Vagina (tissue), 2 donors: ENCODE measurements at places on chromosomes 3 and 15. TPM values are rescaled to one million over a fixed set of nuclear protein-coding genes. Genes with fewer than 3 reads are reported as not detected.

- DNase-seq: no peak
These were observed 79.9 kb downstream of the UBP1 start for GRCh38 chr3:33360136-33360825.

- no peak for DNase-seq
These were observed 3.1 kb downstream of the ATP10A start for GRCh38 chr15:25859838-25860645.

GRCh38 chr3:61381745-61382392, 130.6 kb upstream of the FHIT start:
- DNase-seq: no peak

DNA sequence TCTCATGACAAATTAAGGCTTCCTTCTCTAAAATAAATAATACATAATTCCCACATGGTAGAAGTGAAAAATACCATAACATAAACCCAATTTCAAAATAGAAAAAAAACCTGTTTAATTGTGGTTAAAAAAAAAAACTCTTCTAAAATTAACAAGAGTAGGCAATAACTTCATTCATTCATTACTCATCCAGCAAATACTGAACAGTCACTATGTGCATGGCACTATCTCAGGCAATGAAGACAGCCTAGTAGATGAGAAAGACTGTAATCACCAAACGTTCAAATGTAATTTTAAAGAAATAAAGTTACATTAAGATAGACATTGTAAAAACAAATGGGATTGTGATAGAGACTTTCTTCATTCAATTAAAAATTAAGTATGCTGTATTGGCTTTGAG, 43.4 kb downstream of the TFDP2 start:
- no peak for DNase-seq

DNA sequence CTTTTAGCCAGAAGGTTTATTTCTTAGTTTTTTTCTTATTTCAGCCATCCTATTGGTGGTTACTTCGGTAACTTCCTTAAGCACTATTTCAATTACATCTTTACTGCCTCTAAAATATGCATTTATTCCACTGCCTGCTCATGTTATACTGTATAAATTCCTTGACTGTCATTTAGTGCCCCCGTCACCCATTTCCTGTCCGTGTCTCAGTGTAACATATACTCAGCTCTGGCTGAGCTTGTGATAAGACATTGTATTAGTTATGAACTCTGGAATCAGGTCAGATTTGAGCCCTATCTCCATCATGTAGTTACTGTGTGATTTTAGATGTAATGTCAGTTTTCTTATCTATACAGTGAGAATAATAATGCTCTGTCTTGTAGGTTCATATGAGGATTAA, 24.2 kb downstream of the PIAS1 start:
- no peak for DNase-seq

- no peak for DNase-seq
These were observed 3.1 kb upstream of the EXOG start for GRCh38 chr3:38493031-38493430.

- no peak for DNase-seq
These were observed 14.4 kb downstream of the CCDC32 start for GRCh38 chr15:40550341-40551037.

- no peak for DNase-seq
These were observed 24.3 kb upstream of the FLNB start for GRCh38 chr3:57983734-57984518.

DNA sequence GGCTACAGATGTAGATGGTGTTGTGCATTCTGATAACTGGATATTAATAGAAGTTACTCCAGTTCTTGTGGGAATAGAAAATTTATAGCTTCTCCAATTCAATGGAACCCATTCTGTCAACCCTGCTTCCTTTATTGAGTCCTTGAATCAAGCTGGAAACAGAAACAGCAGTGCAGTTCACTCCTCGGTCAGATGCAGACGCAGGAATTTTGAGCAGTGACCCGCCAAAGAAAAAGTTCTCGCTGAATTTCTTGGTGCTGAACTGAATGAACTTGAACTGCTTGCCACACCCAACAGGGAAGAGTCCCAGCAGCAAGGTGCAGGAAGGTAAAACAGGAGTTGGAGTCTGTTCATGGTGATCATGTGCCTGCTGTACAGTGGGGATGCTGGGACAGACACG, 10.3 kb downstream of the HRH1 start:
- DNase-seq: no peak

- no peak for DNase-seq
These were observed 537.8 kb downstream of the OTOL1 start for GRCh38 chr3:162034368-162034767.

DNA sequence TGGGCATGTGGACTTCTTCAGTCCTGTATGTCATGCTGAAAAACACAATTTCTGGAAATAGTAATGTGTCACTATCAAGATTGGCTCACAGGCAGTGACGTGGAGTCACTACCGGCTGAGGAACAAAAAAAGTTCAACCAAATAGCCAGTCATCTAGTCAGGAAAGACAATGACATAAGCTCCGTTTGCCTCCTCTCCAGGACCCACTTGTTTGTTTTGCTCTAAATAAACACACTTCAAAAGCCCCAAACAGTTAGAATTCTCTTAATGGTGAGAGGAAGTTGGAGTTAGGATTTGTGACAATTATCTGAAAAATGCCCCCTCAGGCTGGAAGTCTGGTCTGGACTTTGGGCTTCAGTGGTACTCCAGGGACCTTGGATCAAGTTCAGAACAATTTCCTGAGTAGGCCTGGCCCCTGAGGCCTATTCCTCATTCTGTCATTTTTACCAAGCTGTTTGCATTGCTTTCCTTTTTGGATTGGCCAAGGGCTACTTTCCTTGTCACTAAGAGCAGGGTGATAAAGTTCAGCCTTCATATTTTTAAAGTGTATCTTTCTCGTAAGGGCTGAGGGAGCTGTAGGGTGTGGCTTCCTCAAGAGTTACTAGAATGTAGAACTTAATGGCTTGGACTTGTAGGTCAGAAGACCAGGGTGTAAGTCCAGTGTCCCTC, 98.9 kb downstream of the EOMES start:
- DNase-seq: no peak

DNA sequence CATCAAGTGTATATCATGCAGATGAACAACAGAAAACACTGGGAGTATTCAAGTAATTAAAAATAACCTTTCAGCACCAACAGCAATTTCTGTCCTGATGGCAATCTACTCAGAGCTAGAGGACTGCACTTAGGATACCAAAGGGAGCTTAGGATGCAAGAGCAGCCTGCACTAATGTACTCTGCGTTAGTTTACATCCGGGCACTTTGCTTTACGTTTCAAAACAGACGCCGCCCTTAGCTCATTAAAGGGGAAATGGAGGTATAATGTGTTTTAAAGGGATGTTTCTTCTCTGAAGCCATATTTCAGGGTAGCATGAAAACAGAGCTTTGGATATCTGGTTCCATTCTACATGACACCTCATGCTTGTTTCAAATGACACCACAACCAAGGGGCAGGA, 14.0 kb upstream of the B3GNT5 start:
- DNase-seq: no peak

GRCh38 chr15:91491101-91491950, 362.2 kb upstream of the SLCO3A1 start:
- no peak for DNase-seq

GRCh38 chr3:63473641-63474166, 178.8 kb upstream of the SNTN start:
- DNase-seq: no peak

GRCh38 chr3:14125193-14126016, 553 bp downstream of the TMEM43 start:
- DNase-seq: peak; percentile 96

- DNase-seq: no peak
These were observed 32.1 kb upstream of the B3GALNT1 start for GRCh38 chr3:161137260-161137659.

DNA sequence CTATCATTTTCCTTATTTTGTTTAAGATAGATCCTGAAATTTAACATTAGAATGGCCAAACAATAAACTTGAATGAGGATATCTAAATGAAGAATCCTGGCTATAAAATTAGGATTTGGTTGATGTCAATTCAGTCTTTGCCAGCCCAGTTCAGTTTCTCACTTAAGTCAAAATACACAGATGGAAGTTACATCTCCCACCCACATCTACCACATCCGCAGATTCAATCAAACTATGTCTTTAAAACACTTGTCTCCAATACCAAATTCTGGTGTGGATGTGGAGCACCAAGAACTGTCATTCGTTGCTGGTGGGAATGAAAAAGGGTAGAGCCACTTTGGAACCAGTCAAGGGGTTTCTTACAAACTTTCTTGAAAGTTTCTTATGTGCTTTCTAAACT, 18.2 kb downstream of the CBLB start:
- no peak for DNase-seq

DNA sequence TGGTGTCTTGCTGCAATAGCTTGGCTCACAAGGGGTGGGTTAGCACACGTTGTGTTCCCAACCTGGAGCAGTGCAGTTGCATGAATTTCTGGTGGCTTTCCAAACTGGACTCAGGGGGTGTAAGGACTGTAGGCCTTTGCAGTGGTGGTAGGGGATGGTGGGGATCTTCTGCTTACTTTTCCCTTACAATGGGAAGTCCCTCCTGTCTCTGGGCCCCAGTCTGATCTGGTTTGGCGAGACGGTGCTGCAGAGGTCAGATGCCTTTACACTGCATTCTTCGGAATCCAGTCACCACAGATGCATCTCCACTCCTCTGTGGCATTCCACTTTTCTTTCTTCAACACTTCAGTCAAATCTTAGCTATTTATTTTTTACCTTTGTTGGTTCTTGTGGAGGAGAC, 132.1 kb downstream of the DOCK3 start:
- DNase-seq: no peak

- DNase-seq: no peak
These were observed 25.7 kb downstream of the ATOSA start for GRCh38 chr15:52653431-52653964.

DNA sequence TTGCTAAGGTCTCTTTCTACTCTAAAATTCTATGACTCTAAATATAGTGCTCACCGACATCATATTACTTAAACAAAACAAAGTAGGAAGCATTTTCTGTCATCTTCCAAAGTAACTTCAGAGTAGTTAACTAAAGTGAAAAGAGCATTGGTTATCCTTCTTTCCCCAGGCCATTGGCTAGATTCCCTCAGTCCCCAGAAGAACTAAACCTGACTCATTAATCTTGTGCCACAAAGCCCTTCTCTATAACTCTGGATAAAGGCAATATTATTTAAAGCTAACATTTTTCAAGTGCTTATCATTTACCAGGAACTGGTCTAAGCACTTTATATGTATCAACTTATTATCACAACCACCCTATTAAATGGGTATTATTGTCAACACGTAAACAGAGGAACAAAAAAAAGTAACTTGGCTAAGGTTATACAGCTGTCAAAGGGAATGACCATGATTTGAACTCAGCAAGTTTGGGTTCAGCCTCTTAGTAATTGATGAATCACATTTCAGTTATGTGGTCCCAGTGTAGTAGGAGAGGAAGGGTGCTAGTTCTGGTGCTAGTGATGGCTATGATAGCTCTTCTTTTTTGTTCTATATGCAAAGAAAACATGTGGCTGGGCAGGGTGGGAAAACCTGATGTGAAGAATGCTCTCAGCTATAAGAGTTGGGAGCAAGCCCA, 304.9 kb downstream of the FGF12 start:
- no peak for DNase-seq

GRCh38 chr3:157376603-157377300, 59.9 kb upstream of the PTX3 start:
- no peak for DNase-seq

DNA sequence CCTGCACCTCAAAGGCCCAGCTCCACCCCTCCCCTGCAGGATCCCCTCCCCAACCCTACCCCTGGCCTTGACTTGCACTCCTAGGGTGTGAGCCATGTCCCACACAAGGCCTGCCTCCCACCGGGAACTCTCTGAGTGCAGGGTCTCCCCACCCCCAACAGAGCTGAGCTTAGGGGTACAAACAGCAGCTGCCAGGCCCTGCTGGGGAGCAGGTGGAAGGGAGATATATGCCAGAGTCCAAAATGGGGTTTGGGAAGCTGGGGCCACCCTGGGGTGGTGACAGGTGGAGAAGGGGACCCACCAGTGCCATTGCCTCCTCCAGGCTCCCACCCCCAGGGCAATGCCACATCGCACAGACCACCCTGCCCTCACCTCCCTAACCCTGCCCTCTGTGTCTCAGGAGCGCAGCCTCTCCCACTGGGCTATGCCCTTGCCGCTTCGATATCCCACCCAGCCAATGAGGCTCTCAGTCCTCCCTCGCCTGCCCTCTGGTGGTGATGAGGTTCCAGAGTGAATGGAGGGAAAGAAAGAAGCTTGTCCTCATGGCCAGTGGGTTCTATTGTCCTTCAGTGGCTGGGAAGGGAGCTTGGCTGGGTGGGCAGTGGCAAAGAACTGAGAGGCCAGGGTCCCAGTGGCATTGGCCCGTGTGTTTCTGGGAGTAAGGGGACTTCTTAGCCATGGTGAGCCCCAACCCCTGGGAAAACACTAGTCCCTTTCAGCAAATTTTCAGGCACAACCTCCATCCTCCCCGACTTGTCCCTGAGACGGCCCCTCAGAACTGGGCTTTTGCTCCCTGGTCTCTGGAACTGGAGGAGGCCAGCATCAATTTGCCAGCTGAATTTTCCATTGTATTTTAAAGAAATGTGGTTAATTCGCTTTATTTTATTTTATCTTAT, 46.8 kb downstream of the CYP11A1 start:
- DNase-seq: no peak

GRCh38 chr3:172317984-172318383, 130.3 kb downstream of the GHSR start:
- DNase-seq: no peak

DNA sequence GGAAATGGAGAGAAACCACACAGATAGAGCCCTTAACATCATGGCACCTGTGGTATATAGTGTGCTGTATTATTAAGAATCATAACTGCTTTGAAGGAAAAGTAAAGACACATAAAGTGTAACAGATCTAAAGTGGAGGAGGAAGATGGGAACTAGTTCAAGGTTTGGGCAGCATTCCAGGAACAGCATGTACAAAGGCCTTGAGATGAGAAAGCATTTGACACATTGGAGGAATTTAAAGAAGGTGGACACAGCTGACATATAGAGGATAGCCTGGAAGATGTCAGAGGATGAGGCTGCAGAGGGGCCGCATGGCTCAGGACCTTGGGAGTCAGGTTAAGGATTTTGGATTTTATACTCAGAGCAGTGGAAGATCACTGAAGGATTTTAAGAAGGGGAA, 39.0 kb downstream of the LRTM1 start:
- DNase-seq: no peak

- no peak for DNase-seq
These were observed 218.0 kb downstream of the ZBBX start for GRCh38 chr3:167162083-167162482.

GRCh38 chr15:45157974-45158373, 28.2 kb downstream of the DUOX1 start:
- DNase-seq: no peak

- no peak for DNase-seq
These were observed 175.5 kb downstream of the NECTIN3 start for GRCh38 chr3:111246967-111247760.

Gene CNTN6
- 0.98 TPM for total RNA-seq

Gene SPATA12
- not detected for total RNA-seq

Gene THAP10
- 2.7 TPM for total RNA-seq

Gene HYAL1
- total RNA-seq: 17.7 TPM

Gene TMEM158
- 1.2 TPM for total RNA-seq

Gene TEX9
- total RNA-seq: 4.9 TPM

Gene HIGD2B
- total RNA-seq: not detected

Gene SAMMSON
- total RNA-seq: not detected

Gene CDHR4
- total RNA-seq: not detected

Gene PAQR9
- not detected for total RNA-seq
